Kidney (tissue), 22 donors: ENCODE measurements at places on chromosomes 7 and 10. TPM values are rescaled to one million over a fixed set of nuclear protein-coding genes. Genes with fewer than 3 reads are reported as not detected.

The NPTX2 gene
- total RNA-seq: 2.0 TPM

The PPA1 gene
- 116 TPM for total RNA-seq

The NEUROG3 gene
- not detected for total RNA-seq

The SLC26A3 gene
- 0.25 TPM for total RNA-seq

DNA sequence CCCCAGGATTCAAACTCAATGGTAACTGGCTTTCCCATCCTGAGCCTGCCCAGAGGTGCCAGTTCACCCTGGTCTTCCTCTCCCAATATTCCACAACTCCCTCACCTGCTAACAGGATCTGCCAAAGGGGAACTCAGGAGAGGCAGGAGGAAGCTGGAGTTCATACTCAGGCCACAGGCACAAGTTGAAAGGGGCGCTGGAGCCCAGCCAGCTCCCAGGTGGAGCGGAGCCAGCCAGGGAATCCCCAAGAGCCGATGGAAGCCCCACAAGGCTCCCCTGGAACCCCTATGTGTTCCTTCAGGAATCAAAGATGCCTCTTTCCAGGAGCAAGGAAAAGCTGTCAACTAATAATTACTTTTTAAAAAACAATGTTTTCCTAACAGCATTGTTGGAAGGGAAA lies 63.5 kb downstream of the SH3PXD2A start:
- no peak for DNase-seq
- no peak overlapping the region for H3K27ac ChIP-seq
- no peaks in the 10 kb centered on the region for H3K27me3 ChIP-seq
- H3K4me1 ChIP-seq: no peaks in the 10 kb centered on the region
- H3K4me3 ChIP-seq: no peak overlapping the region

DNA sequence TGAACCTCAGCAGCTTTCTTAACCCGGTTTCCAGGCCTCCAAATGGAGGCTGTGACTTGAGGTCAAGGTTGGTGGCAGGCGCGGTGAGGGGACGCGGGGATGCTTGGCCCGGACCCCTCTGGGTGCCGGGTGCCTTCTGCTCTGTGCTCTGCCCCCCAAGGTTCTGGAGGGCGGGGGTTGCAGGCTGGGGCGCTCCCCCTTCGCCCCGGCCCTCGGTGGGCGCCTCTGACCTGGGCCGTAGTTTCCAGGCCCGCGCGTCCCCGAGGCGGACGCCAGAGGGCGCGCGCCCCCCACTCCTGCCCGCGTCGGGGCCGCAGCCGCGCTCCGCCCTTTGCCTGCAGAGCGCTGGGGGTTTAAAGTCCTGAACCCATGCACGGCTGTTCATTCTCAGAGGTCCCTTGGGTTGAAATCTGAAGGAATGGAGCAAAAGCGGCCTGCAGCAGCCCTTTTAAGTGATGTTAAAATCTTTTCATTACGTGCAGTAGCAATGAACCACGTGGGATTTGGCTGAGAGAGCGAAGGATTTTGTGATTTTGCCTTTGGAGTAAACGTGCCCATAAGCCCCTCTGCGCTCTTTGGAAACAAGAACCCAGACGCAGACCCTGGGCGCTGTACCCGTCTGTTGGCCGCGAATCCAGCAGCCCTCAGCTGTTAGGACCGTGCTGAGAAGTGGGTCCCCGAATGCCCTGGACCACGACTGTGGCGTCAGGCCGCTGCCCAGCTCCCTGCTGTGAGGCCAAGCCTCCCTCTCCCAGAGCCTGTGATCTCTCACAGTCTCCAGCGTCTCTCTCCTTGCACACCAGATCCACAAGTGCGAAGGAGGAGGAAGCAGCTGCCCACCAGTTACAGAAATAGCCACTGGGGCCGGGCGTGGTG lies 135.0 kb downstream of the ACTR3B start:
- no peak overlapping the region for H3K27ac ChIP-seq
- H3K27me3 ChIP-seq: no peaks in the 10 kb centered on the region
- no peaks in the 10 kb centered on the region for H3K4me1 ChIP-seq
- no peaks in the 10 kb centered on the region for H3K36me3 ChIP-seq

DNA sequence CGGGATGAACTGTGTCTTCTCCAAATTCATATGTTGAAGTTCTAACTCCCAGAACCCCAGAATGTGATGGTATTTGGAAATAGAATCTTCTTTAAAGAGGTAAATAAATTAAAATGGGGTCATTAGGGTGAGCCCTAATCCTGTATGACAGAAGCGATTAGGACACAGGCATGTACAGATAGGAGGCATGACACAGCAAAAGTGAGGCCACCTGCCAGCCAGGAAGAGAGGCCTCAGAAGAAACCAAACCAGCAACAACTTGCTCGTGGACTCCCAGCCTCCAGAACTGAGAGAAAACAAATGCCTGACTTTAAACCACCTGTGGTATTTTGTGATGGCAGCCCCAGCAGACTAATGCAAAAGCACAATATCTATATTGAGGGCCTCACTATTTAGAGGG lies 214.3 kb downstream of the NEBL start:
- no peaks in the 10 kb centered on the region for H3K4me1 ChIP-seq
- H3K27ac ChIP-seq: no peak overlapping the region
- DNase-seq: no peak
- H3K36me3 ChIP-seq: no peaks in the 10 kb centered on the region

- H3K27me3 ChIP-seq: no peaks in the 10 kb centered on the region
- peaks cover 14% of the 10 kb centered on the region for H3K4me1 ChIP-seq
- H3K4me3 ChIP-seq: no peak overlapping the region
- H3K27ac ChIP-seq: no peak overlapping the region
- no peak for DNase-seq
Observed at GRCh38 chr7:75953931-75954330, 39.0 kb downstream of the POR start.

DNA sequence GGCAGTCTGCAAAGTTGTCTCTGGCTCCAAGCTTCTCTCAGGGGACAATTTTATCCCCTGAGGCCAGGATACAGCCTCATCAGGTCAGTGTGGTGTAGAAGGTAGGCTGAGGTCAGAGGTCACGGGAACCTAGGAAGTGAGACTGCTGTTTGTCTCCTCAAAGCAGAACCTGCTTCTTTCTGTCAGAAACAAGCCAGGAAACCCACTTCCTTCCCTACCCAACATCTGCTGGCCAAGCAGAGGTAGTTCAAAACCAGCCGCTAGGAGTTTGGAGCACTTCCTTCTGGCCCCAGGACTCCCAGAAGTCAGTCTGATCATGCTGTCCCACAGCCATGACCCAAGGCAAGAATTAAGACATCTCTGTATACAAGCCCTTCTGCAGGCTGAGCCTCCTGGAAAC lies 12.2 kb downstream of the CLRN3 start:
- H3K4me1 ChIP-seq: peaks cover 13% of the 10 kb centered on the region
- H3K36me3 ChIP-seq: no peaks in the 10 kb centered on the region
- no peak for DNase-seq
- H3K27me3 ChIP-seq: no peaks in the 10 kb centered on the region

- H3K27me3 ChIP-seq: no peaks in the 10 kb centered on the region
- H3K36me3 ChIP-seq: no peaks in the 10 kb centered on the region
- H3K4me3 ChIP-seq: no peak overlapping the region
- peak; percentile 60 for DNase-seq
- no peak overlapping the region for H3K27ac ChIP-seq
- H3K4me1 ChIP-seq: no peaks in the 10 kb centered on the region
Observed at GRCh38 chr10:132298038-132298881, 9.5 kb downstream of the STK32C start.

GRCh38 chr10:27995311-27995710 lies 3.6 kb downstream of the ODAD2 start:
- DNase-seq: no peak
- no peak overlapping the region for H3K4me3 ChIP-seq
- H3K27me3 ChIP-seq: no peaks in the 10 kb centered on the region

DNA sequence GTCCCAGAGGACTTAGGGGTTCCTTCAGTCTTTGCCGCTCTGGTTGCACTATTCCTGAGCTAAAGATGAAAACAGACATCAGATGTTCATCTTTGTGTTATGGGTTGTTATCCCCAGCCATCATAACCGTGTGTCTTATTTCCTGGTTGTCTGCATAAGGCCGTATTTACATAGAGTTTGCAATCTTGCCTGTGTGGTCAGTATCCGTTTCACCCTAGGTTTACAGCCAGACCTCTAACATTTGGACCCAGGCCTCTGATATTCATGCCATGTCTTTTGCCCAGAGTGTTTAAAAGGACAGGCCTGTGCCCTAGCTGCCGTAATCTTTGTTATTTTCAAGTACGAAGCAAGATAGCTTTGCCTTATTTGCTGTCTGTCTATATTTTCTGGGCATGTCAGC lies 26.6 kb downstream of the LRRC4 start:
- H3K4me3 ChIP-seq: no peak overlapping the region
- H3K27ac ChIP-seq: no peak overlapping the region
- H3K36me3 ChIP-seq: no peaks in the 10 kb centered on the region
- H3K4me1 ChIP-seq: peaks cover 49% of the 10 kb centered on the region
- no peak for DNase-seq

GRCh38 chr10:118370499-118370898 lies 28.4 kb upstream of the FAM204A start:
- no peaks in the 10 kb centered on the region for H3K36me3 ChIP-seq
- no peak overlapping the region for H3K4me3 ChIP-seq
- no peaks in the 10 kb centered on the region for H3K27me3 ChIP-seq
- no peak overlapping the region for H3K27ac ChIP-seq

- no peak for DNase-seq
- H3K4me1 ChIP-seq: no peaks in the 10 kb centered on the region
- H3K4me3 ChIP-seq: peak overlapping the region; percentile 68
- H3K27ac ChIP-seq: no peak overlapping the region
Observed at GRCh38 chr7:114082642-114083165, 163.9 kb upstream of the PPP1R3A start.

DNA sequence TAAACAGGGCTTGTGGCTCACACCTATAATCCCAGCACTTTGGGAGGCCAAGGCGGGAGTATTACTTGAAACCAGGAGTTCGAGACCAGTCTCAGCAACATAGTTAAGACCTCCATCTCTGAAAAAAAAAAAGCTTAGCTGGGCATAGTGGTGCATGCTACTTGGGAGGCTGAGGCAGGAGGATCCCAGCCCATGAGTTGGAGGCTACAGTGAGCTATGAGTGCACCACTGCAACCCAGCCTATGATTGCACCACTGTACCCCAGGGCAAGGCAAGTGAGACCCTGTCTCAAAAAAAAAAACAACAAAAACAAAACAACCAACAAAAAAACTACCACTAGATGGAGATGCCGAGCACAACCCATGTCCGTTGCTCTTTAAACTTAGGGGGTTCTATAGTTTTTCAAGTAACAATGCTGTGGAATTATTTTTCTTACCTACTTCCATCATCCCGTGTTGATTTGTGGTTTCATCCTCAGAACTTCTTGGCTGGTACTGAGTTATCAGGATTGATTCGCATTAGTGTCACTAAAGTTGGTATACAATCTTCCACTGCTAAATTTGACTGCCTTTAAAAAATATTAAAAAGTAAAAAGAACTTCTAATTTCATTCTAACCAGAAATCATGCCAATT lies 12.2 kb upstream of the REPIN1 start:
- no peaks in the 10 kb centered on the region for H3K27me3 ChIP-seq
- H3K27ac ChIP-seq: no peak overlapping the region
- H3K36me3 ChIP-seq: no peaks in the 10 kb centered on the region

DNA sequence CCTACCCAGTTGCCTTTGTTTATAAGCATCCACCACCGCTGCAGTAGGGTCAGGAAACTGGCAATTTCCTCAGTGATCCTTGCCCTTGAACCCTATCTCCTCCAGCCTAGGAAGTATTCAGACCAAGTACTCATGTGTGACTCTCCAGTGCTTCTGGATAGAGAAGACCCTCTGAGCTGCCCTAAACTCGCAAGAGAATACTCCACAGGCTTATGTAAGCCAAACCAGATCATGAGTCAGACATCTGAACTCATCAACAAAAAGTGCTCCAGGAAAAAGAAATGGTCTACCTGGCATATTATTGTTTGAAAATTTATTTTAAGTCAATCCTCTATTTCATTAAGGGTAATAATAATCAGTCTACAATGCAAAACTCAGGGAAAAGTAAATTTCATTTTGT lies 101.3 kb downstream of the KAT6B start:
- H3K36me3 ChIP-seq: no peaks in the 10 kb centered on the region
- no peaks in the 10 kb centered on the region for H3K27me3 ChIP-seq
- no peak for DNase-seq
- H3K4me3 ChIP-seq: no peak overlapping the region
- peaks cover 10% of the 10 kb centered on the region for H3K4me1 ChIP-seq
